Kidney epithelial cell (primary cell): ENCODE measurements at places on chromosomes 12 and 14.

DNA sequence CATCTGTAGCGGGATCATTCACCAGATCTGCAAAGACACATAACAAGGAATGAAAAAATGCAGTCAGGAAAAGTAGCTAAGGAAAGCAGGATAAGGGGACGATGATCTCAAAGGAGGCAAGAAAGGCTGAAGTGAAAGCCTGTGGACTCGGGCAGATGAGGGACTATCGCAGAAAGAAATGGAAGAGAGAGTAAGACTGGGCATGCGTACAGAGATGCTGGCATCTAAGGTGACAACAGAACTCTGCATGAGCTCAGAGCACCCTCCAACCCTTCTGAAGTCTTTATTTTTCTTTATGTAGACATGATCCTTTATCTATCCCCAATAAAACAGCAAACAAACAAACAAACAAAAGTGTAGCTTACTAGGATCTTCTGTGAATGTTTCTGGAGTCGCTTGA is 7.2 kb downstream of the MFAP5 start:
- no peak for DNase-seq

- DNase-seq = no peak
Observed at GRCh38 chr12:3158851-3159465, 81.8 kb downstream of the TSPAN9 start.

GRCh38 chr14:105839425-105840265 is 313.3 kb downstream of the TMEM121 start:
- no peak for DNase-seq

DNA sequence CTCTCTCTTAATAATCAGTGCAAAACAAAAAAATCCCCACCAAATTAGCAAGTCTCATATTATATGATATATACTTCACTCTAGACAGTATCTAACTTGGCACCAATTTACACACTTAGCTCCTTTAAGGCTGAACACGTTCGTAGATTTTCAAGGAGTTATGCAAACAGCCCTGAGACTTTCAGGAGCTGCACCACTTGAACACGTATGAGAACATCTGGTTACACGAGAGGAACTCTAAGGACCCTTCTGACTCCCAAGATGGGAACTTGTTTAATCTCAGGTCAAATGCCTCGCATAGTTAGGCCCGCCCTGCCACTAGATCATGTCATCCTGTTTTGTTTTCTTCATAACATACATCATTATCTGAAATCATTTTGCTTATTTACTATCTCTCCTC is 10.0 kb downstream of the SPRING1 start:
- no peak for DNase-seq

- DNase-seq = no peak
Observed at GRCh38 chr14:77593501-77593961, 22.9 kb downstream of the SPTLC2 start.

GRCh38 chr14:60642270-60643140 is 6.8 kb downstream of the SIX1 start:
- no peak for DNase-seq

GRCh38 chr12:59252731-59253130 is 332.4 kb upstream of the LRIG3 start:
- no peak for DNase-seq

DNA sequence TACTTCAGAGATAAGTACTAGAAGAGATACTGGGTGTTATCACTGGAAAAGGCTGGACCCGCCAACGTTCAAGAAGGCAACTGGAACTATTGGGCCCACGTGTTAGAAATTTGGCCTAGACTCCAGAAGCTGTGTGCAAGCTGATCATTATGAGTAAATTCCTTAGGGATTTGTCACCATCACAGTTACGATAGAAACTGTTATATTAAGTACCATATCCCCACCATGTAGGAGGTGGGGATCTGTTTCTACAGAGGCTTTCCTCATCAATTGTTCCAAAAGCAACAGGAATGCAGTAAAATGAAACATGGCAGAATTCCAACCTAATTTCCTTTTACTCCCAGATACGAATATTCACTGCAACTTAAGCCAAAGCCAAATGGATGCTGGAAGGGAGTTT is 170.7 kb downstream of the NOVA1 start:
- DNase-seq = no peak

DNA sequence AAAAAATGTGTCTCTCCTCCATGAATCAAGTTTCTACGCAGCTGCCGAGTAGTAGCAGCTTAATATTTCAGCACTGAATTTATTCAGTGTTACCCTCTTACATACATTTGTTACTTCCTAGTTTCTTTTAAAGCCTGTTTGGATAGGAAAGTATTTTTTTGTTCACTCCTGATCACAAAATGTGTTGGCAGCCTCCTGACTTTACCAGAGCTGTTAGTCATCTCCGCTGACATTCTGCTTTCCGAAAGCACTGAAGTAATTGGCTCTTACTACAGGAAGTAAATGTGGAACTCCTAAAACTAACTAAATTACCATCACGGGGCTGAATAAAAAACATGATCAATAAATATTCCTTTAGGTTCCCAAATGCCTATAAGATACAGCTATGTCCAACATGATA is 225.5 kb downstream of the EPS8 start:
- DNase-seq = no peak

DNA sequence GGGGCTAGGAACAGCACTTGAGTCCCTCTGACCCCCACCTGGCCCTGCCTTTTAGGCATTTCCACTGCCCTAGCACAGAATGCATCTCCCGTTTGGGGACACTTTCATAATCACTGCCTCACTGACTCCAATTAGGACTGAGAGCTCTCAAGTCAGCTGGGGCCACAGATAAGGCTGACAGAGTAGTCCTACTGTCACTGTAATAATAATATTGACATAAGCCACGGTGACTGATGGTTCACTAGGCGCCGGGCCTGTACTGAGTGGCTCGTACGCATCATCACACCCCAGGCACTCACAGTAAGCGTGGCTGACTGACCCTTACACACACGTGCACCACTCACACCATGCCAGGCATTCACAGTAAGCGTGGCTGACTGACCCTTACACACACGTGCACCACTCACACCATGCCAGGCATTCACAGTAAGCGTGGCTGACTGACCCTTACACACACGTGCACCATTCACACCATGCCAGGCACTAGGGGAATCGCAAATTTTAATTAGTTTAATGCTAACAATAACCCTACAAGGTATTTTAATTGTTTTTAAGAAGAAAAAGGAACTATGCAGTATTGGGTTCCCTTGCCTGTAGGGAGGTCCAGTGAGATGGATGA is 87.7 kb downstream of the CHGA start:
- no peak for DNase-seq

GRCh38 chr12:40701756-40702155 is 9.5 kb downstream of the CNTN1 start:
- no peak for DNase-seq

DNA sequence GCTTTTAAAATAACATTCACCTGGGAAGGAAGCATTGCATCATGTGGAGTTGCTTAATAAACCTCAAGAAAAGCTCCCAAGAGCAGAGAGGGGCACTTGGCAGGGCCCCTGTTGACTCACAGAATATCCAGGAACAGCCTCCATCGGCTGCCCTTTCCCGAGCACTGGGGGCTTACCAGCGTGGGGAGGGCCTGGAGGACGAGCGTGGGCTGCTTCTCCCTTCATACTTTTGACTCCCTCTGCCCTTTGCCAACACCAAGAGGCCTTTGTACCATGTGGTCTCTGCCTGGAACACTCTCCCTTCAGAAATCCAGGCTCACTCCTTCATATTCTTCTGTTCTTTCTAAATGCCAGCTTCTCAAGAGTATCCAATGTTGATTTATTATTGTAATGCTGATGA is 492.1 kb upstream of the TMEM132C start:
- no peak for DNase-seq

GRCh38 chr14:104486222-104486923 is 93.2 kb upstream of the C14orf180 start:
- DNase-seq = no peak

GRCh38 chr12:120901818-120902217 is 2.3 kb downstream of the SPPL3 start:
- no peak for DNase-seq

GRCh38 chr12:96986883-96987523 is 79.9 kb downstream of the NEDD1 start:
- DNase-seq = no peak

DNA sequence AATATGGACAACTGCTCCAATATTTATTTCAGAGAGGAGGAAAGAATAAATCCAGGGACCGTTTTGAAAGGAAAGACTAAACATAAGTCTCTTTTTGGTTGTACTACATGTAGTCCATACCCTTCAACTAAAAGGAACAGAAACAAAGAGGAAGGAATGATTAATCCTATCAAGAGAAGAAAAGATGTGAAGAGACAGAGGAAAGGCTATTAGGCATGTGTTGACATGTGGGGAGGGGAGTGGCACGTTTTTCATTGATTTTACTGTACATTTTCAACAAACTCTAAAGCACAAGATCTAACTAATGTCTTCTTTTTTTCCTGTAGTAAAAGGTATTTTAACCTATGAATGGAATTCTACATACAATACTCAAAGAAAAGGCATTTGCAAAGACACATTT is 85.6 kb downstream of the NAV3 start:
- DNase-seq = no peak

GRCh38 chr12:62601765-62602164 is 135.1 kb downstream of the MON2 start:
- no peak for DNase-seq

- no peak for DNase-seq
Observed at GRCh38 chr12:29208060-29208459, 59.0 kb downstream of the FAR2 start.

DNA sequence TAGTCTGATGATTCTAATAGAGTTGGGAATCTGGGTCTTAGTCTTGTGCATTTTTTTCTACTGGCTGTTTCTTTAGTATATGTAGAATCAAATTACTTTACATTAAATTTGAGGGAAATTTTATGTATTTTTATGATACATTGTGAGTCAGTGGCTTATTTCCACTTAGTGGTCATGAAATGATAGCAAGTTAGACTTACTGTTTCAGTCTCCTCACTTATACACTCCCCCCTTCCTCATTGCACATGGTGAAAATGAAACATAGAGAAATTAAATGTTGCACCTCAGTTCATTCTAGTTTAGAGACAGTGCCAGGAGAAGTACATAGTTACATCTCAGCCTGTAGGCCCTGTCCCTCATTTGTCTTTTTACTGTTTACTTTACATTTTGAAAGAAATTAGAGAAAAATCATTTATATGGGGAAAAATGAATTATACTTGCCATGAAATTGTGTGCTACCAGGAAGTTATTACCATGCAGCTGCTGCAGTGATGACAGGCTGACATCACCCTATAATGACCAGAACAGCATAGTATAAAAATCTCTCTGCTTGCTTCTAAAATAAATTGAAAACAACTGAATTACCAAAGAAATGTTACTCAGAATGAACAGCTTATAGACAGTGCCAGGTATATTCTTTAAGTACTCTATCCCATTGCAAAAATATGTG is 113.2 kb downstream of the TRMT5 start:
- no peak for DNase-seq

DNA sequence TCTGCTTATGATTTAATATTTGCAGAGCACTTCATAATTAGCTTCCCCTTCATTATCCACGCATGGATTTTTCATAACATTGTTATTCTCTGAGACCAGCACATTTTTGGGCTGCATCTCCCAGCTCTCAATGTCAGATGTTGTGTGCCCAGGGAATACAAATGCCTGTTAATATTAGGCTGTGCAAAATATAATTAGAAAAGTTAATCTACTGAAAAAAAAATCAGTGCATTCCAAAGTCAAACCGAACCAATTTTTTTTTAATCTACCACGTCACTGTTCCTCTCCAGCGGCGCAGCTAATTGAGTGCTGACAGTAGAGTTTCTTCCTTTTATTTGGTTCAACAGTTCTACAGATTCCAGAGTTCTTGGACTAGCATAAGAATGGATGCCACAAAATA is 191.0 kb upstream of the RGS6 start:
- DNase-seq = no peak

GRCh38 chr12:132118876-132119275 is 25.2 kb downstream of the DDX51 start:
- no peak for DNase-seq

GRCh38 chr12:113826805-113827538 is 139.2 kb downstream of the RBM19 start:
- DNase-seq = no peak

GRCh38 chr12:50659260-50659659 is 104.6 kb upstream of the ATF1 start:
- no peak for DNase-seq

GRCh38 chr12:103138538-103138937 is 181.1 kb downstream of the ASCL1 start:
- DNase-seq = no peak

GRCh38 chr12:78220811-78221210 is 390.1 kb downstream of the NAV3 start:
- no peak for DNase-seq

DNA sequence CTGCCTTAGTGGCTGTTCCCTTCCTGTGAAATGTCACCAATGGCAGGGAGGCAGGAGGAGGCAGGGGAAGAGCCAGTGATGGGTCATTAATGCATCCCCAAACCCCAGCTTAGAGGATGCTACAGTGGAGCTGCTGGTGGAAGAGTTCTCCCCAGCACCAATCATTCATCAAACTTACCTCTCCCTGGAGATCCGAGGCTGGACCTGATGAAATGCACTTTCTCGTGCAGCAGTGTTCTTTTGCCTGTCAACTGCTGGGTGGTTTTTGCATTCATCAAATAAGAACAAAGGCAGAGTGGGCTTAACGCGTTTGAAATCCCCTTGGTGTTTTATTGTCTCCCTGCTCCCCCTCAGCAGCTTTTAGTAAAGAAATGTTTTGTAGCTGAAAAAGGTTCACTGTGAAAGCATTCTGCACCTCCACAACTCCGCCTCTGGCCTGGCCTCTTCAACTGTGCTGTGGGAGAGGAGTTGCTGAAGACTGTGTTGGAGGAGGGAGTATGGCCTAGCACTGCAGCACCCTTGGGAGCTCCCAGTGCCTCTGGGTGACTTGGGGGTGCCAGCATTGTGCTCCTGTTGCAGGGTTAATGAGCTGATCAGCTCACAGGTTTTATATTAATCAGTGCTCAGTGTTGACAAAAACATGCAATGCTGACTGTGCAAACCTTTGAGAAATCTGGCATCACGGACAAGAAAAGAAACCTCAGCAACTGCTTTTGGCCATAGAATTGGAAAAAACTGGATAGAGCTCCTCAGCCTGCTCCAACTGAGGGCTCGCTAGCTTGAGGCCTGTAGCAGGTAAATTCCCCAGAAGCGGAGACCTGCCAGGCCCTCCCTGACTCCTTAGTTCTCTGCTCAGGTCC is 14.4 kb downstream of the TSPAN9 start:
- DNase-seq = no peak

- DNase-seq = no peak
Observed at GRCh38 chr14:52333823-52334657, 19.9 kb downstream of the PTGER2 start.

GRCh38 chr12:78248321-78248720 is 417.6 kb downstream of the NAV3 start:
- no peak for DNase-seq

DNA sequence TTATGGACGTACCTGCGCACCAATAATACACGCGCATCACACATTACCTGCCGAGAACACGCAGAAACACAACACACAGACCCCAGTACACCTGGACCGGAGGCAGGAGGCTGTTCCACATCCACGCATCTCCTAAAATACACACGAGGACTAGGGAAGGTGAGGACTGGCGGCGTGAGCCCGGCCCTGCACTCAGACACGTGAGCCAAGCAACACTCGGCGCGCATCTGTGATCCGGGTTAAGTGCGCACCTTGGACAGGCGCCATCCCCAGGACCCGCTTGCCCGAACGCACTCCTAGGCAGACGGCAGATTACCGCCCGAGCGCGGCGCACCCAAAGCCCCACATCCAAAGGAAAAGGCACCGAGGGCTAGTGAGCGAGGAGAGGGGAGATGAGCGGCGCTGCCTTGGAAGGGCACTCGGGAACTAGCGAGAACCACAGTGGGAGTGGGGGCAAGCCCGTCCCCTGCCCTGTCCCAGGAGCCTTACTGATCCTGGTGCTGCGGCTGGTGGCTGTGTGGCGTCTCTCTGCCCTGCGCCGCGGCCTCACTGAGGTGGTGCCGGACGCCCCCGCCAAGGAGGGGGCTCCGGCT is 417 bp downstream of the GLS2 start:
- no peak for DNase-seq
